Ecto neural progenitor cell (in vitro differentiated cells): ENCODE measurements at places on chromosomes 12 and 14.

GRCh38 chr12:116490471-116490870, 68.7 kb upstream of the MAP1LC3B2 start:
- DNase-seq, result no peak

DNA sequence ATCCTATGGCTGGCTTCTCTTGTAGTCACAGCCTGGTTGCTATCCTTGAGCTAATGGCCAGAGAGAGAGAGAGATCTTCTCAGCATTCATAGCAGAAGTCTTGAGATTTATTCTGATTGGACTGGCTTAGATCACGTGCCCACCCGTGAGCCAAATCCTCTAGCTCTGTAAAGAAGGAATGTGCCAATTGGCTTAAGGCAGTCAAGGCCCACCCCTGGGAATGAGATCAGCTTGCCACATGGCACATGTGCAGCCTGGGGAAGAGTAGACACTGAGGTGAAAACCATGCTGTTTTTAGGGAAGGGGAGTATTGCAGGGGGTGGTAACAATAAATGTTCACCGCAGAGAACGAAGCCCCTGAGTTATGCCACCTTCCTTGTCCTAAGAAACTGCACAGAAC, 36.3 kb downstream of the PLEKHG7 start:
- DNase-seq, result no peak

- DNase-seq, result no peak
These were observed 37.0 kb upstream of the CFAP54 start for GRCh38 chr12:96452261-96452922.

- no peak for DNase-seq
These were observed 15.9 kb downstream of the KRT85 start for GRCh38 chr12:52351196-52352059.

DNA sequence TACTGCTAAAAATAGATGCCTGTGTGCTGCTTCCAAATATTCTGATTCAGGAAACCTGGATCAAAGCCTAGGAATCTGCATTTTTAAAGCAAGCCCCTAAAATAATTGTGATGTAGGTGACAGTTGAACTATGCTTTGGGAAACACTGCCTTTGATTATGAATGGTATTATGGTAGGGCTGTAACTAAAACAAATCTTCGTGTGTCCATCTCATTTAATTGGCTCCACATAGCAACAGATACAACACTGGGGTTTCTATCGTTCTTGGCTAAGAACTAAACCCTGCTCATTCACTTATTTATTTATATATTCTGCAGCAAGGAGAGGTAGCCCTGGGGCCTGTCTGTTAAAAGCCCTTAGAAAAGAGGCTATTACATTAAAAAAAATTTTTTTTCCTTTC, 23.0 kb upstream of the ITGA5 start:
- DNase-seq, result no peak

GRCh38 chr12:42589465-42590329, at the start of gene PRICKLE1:
Gene PRICKLE1 (minus strand): TSS chr12:42589746. CDS start chr12:42472516, 117,230 bp downstream.
- DNase-seq, result peak; percentile 79

- DNase-seq, result no peak
These were observed 7.4 kb downstream of the ZBTB39 start for GRCh38 chr12:56998981-56999380.

DNA sequence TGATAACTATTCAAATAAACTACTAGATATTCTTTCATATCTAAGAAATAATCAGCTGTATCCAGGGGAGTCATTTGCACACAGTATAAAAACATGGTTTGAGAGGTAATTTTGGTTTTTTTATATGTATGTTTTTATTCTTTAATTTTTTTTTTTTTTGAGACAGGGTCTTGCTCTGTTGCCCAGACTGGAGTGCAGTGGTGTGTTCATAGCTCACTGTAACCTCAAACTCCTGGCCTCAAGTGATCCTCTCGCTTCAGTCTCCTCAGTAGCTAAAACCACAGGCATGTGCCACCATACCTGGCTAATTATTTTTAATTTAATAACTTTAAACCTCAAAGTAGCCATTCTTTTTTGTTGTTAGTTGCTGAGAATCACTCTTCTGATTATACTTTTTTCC, 1.8 kb downstream of the PRORP start:
- DNase-seq, result no peak

DNA sequence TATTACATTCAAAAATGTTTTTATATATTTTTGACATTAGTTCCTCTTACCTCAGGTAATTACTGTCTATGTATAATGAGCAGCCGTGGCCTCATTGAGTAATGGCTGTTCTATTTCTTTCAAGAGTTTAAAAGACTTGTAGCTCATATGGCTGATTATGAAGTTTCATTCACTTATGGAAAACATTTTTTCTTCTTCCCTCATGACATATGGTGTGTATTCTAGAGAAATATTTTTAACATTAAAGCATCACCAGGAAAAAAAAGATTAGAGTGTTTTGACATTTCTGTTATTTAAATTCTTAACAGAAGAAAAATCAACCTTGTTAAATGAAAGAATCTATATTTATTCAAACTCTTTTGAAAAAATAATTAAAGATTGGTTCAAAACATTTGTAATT, 422.4 kb downstream of the TMEM117 start:
- DNase-seq, result no peak

GRCh38 chr12:49043856-49044258, 16.7 kb downstream of the KMT2D start:
- DNase-seq, result peak; percentile 86

- DNase-seq, result no peak
These were observed 128.0 kb upstream of the OVCH1 start for GRCh38 chr12:29625359-29625953.

DNA sequence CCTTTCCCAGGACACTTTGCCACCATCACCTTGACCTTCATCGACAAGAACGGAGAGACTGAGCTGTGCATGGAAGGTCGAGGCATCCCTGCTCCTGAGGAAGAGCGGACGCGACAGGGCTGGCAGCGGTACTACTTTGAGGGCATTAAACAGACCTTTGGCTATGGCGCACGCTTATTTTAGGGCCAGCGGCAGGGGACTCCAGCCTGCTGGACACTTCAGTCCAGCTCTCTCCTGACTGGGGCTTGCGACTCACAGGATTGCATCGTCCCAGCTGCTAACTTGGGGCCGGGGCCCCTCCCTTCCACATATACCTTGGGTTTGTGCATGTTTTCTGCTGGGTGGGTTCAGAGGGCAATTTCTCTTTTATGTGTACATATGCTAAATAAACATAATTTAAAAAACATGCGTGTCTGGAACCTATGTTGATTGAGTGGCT, 11.2 kb downstream of the AHSA1 start:
- DNase-seq, result no peak

GRCh38 chr14:53695692-53696214, 260.9 kb downstream of the BMP4 start:
- DNase-seq, result no peak

DNA sequence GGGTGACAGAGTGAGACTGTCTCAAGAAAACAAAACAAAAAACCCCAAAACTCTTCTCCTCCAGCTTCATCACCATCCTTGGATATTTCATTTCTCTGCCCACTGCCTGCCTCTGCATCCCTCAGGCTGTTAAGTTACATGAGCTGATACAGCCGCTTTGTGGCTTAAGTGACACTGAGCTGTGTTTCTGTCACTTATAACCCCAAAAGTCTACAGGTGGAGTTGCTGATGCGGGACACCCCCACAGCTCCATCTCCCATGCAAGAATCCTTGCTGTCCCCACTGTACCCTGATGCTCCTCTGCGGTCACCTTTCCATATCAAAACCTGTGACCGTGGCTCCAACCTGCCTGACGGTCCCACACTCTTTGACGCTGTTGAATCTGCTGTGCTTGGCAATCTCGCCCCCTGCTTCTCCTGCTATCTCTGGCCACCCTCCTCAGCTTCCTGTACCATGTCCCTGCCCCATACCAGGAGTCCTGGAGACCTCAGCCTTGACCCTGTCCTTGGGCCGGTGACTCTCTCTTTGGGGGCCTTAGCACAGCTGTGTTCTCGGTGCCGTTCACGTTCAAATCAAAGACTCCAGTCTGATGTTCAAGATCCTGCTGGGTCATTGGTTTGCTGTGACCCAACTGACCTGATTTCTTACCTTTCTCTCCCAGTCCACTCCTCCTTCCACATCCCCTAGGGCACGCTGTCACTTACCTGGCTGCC, 20.3 kb downstream of the HVCN1 start:
- no peak for DNase-seq

GRCh38 chr12:127113945-127114344, 1153.0 kb upstream of the TMEM132C start:
- no peak for DNase-seq

GRCh38 chr14:30464481-30464880, 94.5 kb upstream of the G2E3 start:
- DNase-seq, result no peak

- DNase-seq, result no peak
These were observed 26.8 kb upstream of the NEDD1 start for GRCh38 chr12:96880220-96880619.

- DNase-seq, result no peak
These were observed 100.6 kb downstream of the ANO4 start for GRCh38 chr12:100895192-100895591.

GRCh38 chr12:67892259-67893021, 96.8 kb upstream of the IFNG-AS1 start:
- no peak for DNase-seq

DNA sequence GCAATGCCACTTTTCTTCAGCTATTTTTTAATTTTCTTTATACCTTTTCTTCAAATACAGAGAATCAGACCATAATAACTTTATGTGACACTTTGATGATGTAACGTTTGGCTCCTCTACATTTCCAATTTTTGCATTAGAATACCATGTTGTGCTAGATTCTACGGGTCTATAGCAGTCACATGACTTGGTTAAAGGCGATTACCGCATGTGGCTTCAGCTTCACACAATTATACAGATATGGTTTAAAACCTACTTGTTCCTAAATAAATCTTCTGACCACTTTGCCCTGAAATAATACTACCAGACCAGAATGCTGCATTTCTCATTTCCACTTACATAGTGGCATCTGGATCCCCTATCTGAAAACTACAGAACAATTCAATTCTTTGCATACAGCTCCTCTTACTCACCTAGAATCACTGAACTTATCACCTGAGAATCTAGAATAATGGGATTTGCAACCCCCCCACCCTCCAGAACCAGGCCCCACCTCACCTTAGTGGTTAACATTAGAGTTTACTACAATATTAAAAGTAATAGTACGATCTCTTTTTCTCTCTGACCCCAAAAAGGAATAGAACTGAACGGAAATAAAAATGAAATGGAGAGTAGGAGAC, 1.3 kb downstream of the MAX start:
- no peak for DNase-seq

DNA sequence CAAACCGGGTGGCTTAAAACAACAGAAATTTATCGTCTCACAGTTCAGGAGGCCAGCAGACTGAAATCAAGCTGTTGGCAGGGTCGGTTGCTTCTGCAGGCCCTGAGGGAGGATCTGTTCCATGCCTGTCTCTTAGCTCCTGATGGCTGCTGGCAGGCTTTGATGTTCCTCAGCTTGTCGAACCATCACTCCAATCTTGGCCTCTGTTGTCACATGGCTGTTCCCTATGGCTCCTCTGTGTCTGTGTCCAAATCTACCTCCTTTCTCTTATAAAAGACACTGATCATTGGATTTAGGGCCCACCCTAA, 14.0 kb downstream of the NFATC4 start:
- DNase-seq, result no peak

GRCh38 chr12:50156641-50157040, 10.5 kb downstream of the CERS5 start:
- DNase-seq, result no peak

DNA sequence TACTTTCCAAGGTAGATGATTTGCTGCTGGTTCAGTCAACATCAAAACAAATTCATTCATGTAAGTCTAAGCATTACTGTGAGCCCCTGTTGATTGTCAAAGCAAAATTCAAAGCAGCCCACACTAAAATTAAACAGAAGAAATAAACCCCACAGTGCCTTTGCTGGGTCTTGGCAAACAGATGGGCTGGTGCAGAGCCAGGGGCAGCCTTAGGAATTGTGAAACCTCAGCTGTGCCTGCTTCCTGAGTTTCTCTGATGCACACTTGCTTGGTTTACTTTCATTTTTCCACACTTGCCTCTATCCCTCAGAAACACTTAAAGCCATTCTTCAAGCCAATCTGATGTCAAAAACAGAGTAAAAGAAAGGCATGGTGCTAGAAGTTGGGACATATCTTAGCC, 6.6 kb upstream of the PLEKHG7 start:
- no peak for DNase-seq

- no peak for DNase-seq
These were observed 20.0 kb upstream of the BCL7A start for GRCh38 chr12:122001466-122002209.

- DNase-seq, result no peak
These were observed 49.1 kb upstream of the KCNJ8 start for GRCh38 chr12:21823581-21823980.

GRCh38 chr14:50001151-50001998, 108.5 kb downstream of the ARF6 start:
- DNase-seq, result no peak

DNA sequence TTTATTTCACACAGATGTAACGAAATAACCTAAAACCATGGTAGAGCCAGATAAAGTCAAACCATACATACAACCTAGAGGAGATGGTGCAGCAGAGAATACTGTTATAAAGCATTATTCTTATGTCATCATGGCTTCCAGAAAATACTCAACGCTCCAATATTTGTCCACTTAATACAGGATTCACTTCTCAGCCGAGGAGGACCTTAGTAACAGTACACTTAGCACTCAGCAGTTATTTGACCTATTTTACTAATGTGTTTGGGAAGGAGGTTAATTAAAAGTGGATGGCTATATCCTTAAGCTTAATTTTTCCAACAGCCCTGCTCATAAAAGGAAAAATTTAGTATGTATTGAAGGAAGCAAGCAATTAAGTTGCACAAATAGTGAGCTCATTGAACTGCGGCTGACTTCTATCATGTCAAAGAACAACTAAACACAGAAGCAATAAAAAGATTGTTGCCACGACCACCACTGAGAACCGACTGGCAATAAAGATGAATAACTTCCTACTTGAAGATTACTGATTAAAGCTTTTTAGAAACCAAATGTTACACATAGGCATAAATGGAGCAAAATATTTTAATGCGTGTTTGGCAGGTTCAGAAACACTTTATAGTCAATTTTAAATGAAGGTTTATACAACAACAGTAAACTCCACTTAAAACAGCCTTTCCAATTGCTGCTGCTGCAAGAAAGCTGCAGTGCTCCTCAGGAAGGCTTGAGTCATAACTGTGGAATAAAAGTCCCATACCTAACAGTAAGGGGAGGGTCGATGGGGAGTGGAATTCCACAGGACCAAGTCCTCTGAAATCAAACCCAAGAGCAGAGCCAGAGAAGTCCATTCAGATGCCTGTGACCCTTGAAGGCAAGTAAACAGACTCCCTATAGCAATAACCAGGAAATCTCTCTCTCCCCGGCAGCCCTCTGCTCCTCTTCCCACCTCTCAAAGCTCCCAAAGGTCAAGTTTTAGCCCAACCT, 218.9 kb upstream of the CDKN3 start:
- no peak for DNase-seq
